Fibroblast of lung (primary cell): ENCODE measurements at places on chromosomes 16 and 17. TPM values are rescaled to one million over a fixed set of nuclear protein-coding genes. Genes with fewer than 3 reads are reported as not detected.

Gene CCT6B
- total RNA-seq: 0.77 and 1.2 TPM in 2 replicates

Gene PDILT
- not detected in 2 replicates for total RNA-seq

Gene HBA2
- total RNA-seq: not detected in 2 replicates

Gene MRPS23
- 18.5 and 27.9 TPM in 2 replicates for total RNA-seq

Gene PLLP
- total RNA-seq: not detected in 2 replicates

Gene TMEM235
- total RNA-seq: not detected in 2 replicates

Gene KRTAP2-2
- not detected in 2 replicates for total RNA-seq

Gene FAM171A2
- total RNA-seq: 5.0 and 6.4 TPM in 2 replicates

Gene ERN2
- under 0.01 and 0.83 TPM in 2 replicates for total RNA-seq

Gene BLTP2
- total RNA-seq: 107 and 160 TPM in 2 replicates

Gene ESRP2
- under 0.01 and 0.17 TPM in 2 replicates for total RNA-seq

Gene KRTAP3-2
- total RNA-seq: not detected in 2 replicates

Gene TEKT1
- not detected in 2 replicates for total RNA-seq

Gene SAMD14
- 2.1 and 2.3 TPM in 2 replicates for total RNA-seq

Gene SBK1
- under 0.01 TPM in 2 replicates for total RNA-seq

Gene TMEM88
- total RNA-seq: 0.17 TPM in 1 of 2 replicates, not detected in the other

Gene OTOP3
- not detected in 2 replicates for total RNA-seq

Gene NPIPB12
- total RNA-seq: 10.2 and 11.0 TPM in 2 replicates

Gene TBC1D3E
- not detected in 2 replicates for total RNA-seq

Gene ZFPM1
- total RNA-seq: 1.7 and 2.1 TPM in 2 replicates

Gene HSD11B2
- under 0.01 TPM in 1 of 2 replicates, not detected in the other for total RNA-seq
